ENCODE measurements at places on chromosomes 3 and 15.
A peak's percentile ranks its signal among the peaks of the same experiment; 100 is the strongest.

DNA sequence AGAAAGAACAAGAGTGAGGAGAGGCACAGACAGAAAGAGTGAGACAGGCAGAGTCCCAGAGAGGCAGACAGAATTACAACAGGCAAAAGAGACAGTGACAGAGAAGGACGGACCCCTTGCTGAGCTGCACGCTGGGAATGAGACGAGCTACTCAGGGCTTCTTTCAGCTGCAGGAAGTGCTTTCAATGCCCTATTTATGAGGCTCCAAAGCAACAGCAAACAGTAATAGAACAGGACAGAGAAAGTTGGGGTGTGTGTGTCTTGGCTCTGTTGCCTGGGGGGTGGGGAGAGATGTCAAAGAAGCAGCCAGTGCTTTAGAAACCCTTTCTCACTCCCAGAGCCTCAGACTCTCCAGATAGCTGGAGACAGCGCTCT lies 502 bp upstream of the TIMP4 start:
- DNase-seq, result no peak

- peak; percentile 76 for DNase-seq
Observed at GRCh38 chr3:141000027-141000663, 51.0 kb upstream of the SPSB4 start.

DNA sequence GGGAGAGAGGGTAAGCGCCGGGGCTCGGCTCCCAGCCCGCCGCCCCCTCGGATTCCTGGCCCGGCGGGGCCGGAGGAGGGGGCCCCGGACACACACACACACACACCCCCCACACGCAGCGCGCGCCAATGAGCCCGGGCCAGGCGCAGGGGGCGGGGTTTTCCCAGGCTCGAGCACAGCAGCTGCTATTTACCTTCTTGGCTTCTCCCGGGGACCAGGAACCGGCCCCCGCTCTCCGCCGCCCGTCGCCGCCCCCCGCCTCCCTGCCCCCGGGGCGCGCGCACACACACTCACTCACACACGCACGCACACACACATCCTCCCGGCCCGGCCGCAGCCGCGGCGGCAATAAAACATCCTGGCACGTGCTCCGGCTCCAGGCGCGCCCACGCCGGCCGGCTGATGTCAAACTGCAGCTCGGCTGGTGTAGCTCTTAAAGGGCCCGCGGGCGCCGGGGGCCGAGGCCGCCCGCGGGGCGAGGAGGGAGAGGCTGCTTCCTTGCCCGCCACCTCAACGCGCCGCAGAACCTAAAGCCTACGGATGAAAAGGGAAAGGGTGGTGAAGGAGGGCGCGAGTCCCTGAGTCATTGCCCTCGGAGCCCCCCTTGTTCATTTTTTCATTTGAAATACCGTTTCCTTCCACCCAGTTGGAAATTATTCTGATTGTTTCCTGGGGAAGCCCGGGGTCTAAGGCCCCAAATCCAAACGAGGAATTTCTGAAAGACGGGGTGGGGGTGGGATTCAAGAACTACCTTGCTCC lies 1.0 kb upstream of the HES1 start:
- peak; percentile 97 for DNase-seq

DNA sequence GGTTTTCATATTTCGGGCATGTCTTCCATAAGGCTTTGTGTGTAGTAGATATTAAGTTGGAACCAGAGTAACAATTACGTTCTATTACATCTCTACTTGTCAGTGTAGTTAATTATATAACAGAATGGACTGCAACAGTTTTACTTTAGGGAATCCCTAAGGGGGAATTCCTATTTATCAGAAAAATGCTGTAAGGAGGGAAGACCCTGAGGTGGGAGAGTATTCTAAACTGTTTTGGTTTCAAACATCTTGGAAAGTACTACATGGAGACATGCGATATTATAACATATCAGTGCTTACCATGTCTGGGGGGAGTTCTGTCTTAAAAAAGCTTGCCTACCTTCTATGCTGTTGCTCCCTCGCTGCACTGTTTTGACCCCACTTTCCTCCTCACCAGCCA lies 238.1 kb downstream of the LPP start:
- DNase-seq, result no peak

- DNase-seq, result peak; percentile 25
Observed at GRCh38 chr15:42133886-42134502, 22.4 kb downstream of the PLA2G4F start.

- no peak for DNase-seq
Observed at GRCh38 chr3:30610702-30611368, 4.4 kb downstream of the TGFBR2 start.

DNA sequence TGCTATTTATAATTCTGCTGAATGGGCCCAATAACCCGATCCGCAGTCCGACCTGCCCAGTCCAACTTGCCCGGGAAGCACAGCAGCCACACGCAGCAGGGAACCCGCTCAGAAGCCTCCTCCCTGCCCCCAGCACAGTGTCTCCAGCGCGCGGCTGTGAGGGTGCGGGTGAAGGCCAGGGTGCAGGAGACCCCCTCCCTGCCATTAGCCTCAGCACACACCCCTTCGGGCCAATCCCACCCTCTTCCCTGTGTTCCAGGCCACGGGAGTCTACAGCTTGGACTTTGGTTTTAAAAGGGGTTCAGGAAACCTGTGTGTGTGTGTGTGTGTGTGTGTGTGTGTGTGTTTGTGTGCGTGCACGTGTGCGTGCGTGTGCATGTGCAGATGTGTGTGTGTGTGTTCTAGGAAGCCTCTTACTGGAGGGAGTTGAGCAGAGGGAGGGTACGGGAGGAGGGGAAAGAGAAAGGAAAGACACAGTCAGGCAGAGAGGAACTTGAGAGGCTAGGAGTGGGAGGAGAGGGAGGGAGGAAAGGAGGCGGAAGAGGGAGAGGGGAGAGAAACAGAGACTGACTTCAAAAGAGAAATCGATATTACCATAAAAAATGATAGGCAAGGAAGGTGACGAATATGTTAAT lies 34.2 kb downstream of the ATP2B2 start:
- DNase-seq, result peak; percentile 3

DNA sequence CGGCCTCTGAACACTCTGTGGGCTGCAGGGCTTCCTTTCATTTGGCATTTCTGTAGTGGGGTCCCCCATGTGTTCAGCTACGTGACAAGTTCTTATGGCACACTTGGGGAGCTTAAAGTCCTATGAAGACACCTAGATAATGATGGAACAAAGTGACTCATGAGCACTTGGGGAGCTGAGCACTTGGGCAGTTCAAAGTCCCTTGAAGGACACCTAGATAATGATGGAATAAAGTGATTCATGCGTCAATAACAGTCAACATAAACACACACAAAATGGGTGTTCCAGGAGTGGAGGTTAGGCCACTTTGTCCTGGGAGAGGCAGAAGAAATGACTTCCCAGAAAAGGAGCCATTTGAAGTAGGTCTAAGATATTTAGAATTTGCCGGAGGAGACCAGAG lies 66.6 kb downstream of the LDHAL6B start:
- DNase-seq, result no peak

DNA sequence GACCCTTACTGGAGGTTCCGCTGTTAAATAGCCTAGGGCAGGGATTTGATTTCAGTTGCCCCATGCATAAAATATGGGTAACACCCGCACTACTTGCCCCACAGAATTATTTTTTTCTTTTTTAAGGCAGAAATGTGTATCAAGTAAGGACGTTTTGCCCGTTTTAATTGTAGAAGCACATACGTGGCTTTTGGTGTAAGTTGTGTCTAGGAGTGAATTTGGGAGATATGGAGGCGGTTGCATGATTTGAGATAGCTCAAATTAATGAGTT lies 636 bp upstream of the LRRC58 start:
- no peak for DNase-seq

DNA sequence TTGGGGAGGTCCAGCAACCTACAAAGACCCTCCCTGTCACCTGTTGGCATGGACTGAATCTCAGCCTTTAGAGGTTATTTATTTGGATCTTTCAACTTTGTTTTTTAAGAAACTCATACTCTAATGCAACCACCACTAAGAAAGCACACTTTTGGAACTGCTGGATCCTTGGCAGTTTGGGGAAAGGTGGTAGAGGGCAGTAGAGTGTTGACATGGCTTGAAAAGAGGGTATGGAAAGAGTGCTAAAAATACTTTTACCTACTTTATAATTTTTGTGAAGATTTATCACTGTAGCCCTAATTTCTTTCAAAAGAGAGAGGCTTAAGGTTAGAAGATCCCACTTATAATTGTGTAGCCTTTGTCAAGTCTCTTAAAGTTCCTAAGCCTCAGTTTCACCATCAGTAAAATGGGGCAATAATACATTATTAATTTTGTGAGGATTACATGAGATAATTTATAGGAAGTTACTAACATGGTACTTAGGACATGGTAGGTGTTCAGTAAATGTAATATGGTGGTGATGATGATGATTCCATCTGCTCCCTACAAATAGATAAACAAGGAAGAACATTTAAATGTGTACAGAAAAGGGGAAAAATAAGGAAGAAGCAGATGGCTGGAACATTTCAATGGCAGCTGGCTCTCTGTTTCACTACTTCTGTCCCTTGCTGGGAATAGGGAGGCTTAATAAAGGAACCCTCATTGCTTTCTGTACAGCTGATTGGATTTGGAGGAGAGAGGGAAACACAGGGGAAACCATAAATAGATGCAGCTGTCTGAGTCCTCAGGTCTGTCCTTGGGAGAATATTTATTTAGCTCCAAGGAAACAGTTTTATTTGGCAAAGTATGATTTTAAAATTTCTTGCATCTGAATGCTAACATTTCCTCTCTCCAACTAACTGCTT lies 208.4 kb upstream of the ADAMTS9 start:
- no peak for DNase-seq

DNA sequence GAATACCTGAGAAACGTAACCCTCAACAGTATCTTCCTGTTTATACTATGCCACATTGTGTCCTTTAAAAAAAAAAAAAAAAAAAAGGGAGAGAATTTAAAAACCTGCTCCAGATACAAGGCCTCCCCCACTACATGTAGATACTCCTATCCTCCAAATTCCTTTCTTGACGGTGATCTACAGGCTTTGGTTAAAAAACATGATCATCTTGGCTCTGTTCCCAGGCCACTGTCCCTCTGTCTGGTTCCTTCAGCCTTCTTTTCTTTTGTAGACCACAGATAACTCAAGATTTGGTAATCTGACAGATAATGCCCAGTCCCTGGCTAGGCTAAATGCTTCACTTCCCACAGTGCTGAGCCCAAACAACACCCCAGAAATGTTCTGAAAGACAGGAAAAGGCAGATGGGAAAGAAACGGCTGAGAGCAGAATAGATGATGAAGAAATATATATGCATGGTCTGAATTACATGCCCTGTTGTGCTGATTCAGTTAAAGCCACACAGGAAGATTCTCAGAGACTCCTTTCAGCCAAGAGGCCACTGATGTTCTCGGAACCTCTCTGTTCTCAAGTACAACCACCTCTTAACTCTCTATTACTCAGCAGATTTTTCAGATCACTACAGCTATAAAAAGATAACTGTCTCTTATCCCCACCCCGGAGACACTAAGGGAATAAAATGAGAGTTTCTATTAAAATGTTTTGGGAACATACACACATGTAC lies 48.3 kb downstream of the NPTN start:
- DNase-seq, result no peak

Measured in left lung (tissue), 14 donors.